Effector memory CD4-positive, alpha-beta T cell (primary cell): ENCODE measurements at places on chromosomes 4 and X.

DNA sequence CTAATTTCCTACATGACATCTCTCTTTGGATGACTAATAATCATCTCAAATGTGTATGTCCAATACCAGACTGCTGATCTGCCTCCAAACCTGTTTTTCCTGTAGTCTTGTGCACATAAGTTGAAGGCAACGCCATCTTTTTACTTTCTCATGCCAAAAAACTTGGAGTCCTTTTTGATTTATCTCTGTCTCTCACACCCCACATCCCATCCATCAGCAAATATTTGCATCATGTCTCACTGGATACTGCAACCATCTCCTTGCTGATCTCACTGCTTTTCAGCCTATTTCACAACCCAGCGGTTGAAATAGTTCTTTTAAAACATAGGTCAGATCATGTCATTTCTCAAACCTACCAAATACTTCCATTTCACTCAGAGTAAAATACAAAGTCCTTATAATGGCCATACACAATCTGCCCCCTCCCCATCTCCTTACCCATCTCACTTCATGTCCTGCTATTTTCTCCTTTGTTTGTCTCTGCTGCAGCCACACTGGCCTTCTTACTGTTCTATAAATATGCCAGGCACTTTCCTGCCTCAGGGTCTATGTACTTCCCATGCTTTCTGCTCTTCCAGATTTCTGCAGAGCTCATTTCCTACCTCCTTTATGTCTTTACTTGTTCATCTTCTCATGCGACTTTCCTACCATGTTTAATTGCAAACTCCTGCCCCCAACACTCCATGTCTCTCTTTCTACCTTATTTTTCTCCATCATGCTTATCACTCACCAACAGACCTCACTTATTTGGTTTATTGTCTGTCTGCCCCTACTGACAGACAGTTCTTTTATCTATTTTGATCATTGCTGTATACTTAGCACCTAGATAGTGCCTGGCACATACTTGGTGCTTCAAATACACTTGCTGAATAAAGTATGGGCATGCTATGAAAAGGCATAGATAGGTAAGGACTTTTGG, 98.8 kb downstream of the ANXA3 start:
- no peak for DNase-seq

GRCh38 chrX:129744861-129745321, 6.1 kb downstream of the XPNPEP2 start:
- DNase-seq, result no peak

GRCh38 chr4:23889814-23890341, at the start of gene PPARGC1A:
Gene PPARGC1A, minus strand, starts transcription at chr4:23890047. Its CDS starts 90 bp downstream, at chr4:23889957.
- no peak for DNase-seq

GRCh38 chr4:163534056-163534455, 39.6 kb downstream of the TMA16 start:
- no peak for DNase-seq

DNA sequence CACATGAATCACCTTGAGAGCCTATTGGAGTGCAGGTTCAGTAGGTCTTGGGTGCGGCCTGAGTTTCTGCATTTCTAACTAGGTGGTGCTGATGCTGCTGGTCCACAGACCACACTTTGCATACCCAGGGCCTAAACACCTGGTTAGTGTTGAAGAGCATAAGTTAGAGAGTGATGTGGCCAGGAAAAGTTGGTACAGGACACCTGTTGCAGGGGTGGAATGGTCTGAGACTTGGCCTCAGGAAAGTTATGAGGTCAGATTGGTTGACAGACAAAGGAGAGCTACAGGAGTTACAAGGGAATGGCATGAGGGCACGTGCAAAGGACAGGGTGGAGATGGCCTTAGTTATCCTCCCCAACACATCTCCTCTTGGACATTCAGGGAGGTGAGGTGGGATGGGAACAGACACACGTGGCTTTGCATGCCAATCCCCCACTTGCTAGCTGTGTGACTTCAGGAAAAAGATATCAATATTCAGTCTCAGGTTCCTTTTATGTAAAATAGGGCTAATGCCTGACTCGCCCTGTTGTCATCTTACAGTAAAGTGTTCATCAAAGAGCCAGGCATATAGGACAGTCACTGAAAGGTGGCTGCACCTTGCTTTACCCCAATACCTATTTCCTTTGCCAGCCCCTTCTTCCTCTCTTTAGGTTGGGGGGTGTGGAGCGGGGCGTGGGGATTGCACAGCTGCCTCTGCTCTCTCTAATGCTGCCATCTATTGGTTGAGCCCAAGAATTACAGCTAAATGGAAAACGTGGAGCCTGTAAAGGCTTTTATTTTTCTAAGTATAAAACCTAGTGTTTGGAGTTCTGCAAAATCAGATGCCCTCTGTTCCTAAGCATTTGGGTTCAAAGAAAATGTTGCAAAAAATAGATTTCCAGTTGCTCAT, 47.5 kb downstream of the ATG4A start:
- DNase-seq, result no peak

DNA sequence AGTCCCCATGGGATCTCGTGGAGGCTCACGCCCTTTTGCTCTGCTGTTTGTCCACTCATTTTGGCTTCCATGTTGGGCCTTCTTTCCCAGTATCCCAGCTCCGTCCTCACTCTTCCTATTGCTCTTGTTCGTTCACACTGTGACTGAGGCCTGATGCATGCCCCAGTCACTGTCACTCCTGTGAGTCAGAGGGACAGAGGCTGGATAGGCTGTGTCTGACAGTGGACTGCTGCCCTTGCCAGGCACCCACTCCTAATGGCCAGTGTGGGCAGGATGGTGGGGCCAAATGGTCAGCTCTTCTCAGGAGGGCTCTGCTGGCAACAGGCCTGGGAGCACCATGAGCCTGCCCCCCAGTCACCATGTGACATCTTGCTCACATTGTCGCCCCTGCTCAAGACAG, 40.0 kb downstream of the HADH start:
- no peak for DNase-seq

- DNase-seq, result no peak
Measured at GRCh38 chrX:149472625-149473024, 32.5 kb downstream of the IDS start.

- DNase-seq, result no peak
Measured at GRCh38 chr4:43325220-43325967, 432.9 kb downstream of the GRXCR1 start.

DNA sequence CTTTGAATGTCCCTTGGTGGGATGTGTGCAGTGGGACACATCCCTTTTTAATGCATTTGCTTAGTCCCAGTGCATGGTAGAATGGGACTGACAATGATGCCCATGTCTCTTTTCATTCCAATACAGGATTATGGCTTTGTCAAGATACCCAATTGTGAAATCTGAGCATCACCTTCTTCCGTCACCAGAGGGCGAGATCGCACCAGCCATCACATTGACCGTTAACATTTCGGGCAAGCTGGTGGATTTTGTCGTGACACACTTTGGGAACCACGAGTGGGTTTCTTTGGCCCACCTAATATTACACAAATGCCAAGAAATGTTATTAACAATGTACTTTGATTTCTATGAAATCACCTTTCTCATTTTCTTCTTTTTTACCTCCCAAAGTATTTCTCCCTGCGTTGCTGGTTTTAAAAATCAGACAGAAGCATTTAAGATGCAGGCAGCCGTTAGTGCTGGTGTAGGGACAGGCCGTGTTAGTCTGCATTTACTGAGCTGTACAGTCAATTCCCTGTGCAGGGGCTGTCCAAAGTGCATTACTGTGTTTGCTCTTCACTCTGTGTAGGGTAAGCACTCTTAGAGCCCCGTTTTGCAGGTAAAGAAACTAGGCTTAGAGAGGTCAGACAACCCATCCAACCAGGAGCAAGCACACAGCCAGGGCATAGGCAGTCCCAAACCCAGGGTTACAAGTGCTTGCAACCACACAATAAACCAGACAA, 46.5 kb downstream of the CWH43 start:
- DNase-seq, result no peak

GRCh38 chr4:2269206-2269531, 7.3 kb upstream of the MXD4 start:
- DNase-seq, result no peak

GRCh38 chrX:11171956-11172355, 60.8 kb downstream of the HCCS start:
- DNase-seq, result no peak

- no peak for DNase-seq
Measured at GRCh38 chr4:71429962-71430361, 91.1 kb downstream of the SLC4A4 start.

DNA sequence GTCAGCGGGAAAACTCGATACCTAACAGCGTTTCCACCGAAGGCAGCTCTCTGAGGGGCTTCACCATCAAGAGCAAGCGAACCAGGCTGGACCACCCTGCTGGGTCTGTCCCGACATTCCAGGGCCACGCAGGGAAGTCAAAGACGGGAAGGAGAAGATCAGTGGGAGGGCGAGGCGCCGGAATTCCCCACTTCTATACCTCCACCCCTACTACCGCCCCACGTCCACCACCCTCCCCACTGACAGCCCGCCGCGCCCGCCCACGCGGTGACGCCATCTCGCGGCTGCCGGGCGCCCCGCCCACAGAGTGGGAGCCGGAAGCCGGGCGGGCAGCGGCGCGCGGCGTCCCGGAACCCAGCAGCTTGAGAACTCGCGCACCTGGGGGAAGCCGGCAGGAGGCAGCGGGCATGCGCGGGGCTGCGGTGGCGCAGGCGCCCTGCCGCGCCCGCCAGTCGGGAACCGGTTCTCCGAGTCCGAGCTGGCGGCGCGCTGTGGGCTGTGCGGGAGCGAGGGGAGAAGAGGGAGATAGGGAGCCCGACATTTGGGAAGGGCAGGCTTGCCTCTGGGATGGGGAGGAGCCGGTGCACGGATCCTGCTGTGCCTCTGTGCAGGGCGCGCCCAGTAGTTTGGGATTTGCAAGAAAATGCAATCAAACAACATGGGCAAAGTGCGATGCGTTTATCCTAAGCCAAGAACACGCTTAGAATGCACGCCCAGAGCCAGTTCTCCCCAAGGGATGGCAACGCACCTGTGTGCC, 3.2 kb upstream of the STIM2 start:
- peak; percentile 92 for DNase-seq
